M059J (cell line): ENCODE measurements at places on chromosomes 6 and 20.

DNA sequence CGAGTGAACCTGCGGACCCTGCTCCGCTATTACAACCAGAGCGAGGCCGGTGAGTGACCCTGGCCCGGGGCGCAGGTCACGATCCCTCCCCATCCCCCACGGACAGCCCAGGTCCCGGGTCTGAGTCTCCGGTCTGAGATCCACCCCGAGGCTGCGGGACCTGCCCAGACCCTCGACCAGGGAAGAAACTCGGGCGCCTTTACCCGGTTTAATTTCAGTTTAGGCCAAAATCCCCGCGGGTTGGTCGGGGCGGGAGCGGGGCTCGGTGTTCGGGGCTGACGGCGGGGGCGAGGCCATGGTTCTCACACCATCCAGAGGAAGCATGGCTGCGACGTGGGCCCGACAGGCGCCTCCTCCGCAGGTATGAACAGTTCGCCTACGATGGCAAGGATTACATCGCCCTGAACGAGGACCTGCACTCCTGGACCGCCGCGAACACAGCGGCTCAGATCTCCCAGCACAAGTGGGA is 46.9 kb upstream of the TRIM26 start:
- DNase-seq: no peak

DNA sequence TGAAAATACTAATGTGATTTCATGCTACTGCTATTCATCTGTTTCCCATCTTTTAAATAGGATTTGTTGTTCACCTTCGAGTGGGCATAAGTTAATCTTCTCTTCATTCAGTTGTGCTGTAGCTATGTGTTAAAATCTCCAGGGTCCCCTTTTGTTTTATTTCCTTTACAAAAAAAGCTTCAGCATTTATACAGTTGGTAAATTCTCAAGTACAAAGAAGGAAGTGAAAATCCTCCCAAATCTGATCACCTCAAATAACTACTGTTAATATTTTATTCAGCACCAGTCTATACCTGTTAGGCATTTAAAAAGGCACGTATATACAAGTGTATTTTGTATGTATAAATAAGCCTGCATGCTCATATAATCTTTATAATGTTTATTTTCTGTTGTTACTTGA is 251.2 kb downstream of the TMEM242 start:
- no peak for DNase-seq

GRCh38 chr20:49320460-49320859 is 42.6 kb upstream of the ZNFX1 start:
- peak; percentile 74 for DNase-seq

DNA sequence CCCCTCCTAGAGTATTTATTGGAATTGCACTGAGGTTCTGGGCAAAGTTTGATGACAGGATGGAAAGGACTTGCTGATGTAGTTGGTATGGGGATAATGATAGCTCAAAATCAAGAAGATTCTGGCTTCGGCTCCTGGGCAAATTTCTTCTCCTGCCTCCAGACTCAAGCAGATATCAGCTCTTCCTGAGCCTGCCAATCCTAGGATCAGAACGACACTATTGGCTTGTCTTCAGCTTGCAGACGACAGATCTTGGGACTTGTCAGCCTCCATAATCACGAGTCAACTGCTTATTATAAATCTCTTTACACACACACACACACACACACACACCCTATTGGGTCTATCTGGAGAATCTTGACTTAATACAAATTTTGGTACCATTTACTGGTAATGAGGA is 131.1 kb downstream of the PREX1 start:
- DNase-seq: no peak

DNA sequence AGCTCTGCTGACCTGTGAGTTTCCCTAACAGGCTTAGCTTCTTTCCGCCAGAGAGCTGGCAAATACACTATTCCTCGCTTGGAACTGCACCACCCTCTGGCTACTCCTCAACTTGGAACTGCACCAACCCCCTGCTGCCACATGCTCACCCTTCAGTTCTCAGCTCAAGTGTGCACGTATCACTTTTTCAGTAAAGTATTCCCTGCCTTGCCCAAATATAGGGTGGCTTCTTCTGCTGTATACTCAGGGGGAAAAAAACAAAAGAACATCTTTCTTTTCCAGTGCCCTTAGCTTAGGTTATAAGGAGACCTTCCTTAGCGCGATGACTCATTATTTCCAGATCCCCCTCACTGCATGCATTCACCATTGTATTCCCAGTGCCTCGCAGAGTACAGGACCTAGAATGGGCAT is 21.2 kb downstream of the GNAS-AS1 start:
- DNase-seq: peak; percentile 32

DNA sequence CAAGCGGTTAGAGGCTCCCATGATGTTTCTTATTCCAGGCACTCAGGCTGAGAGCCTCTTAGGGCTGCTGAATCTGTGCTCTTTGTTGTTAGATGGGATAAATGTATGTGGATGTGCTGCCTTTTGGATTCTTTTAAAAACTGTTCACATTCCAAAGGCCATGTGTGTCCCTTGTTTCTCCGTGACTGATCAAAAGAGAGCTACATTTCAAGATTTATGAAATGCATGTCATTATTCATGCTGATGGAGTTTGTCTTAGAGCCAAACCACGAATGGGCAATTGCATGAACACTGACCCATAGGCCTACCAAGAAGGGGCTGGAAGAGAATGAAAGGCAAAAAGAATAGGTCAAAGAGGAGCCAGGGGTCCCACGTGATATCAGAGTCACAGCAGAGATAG is 104.9 kb upstream of the TSHZ2 start:
- peak; percentile 45 for DNase-seq

- DNase-seq: no peak
Observed at GRCh38 chr20:40785346-40785745, 96.3 kb upstream of the MAFB start.

DNA sequence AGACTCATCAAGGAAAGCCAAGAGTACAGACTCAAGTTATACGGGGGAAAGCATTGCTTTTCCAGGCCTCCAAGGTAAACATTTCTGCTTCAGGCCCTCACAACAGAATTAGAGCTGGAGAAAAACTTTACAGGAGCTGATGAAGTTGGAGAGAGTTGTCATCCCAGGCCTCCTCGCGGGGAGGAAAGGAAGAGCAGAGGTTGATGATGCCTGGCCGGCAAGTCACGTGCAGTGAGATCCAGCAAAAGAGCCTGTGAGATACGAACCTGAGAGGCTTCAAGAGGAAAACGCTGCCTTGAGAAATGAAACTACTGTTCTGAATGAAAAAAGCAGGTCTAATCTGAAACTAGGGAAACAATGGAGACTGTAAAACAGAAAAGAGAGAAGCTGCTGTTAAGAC is 122.9 kb downstream of the FAM120B start:
- DNase-seq: peak; percentile 24

- peak; percentile 66 for DNase-seq
Observed at GRCh38 chr6:45422503-45423110, 44.9 kb upstream of the SUPT3H start.

- DNase-seq: no peak
Observed at GRCh38 chr20:9179867-9180266, 111.0 kb downstream of the PLCB4 start.

DNA sequence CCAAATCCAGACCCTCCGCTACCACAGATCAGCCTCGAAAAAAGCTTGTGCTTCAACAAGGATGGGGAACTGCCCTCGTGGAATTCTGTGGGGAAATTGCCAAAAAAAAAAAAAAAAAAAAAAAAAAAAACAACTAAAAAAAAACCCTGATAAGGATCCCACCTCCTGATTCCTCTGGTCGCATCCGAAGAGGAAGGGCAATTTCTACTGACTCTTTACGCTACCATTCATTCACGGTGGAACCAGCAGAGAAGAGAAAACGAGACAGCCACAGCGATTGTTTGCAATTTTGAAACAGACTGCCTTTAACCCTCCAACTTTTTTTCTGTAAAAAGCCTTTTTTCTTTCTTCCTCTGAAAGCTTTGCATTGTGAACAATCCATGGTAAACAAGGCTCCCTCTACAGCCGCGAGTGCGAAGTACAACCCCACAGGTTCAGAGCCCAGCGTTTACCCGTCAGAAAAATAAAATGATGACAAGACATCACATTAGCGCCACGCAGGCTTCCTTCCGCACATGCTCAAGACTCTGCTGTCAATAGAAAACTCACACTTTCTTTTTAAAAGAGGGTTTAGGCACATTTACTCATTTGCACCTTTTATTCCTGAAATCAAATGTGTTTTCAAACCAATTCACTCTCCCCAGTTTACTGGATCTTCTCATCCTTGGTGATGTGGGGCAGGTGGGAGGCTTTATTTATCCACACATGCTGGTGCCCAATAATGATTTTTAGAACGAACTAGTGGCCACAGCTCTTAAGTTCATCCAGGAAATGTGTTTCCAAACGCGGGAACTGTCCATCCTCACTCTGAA is 100.0 kb downstream of the NOL4L start:
- peak; percentile 86 for DNase-seq

GRCh38 chr6:40832691-40833090 is 206.3 kb downstream of the UNC5CL start:
- no peak for DNase-seq

GRCh38 chr6:142356201-142356883 is 54.5 kb downstream of the ADGRG6 start:
- DNase-seq: peak; percentile 39

GRCh38 chr20:20677186-20677585 is 35.3 kb downstream of the RALGAPA2 start:
- peak; percentile 38 for DNase-seq

- peak; percentile 64 for DNase-seq
Observed at GRCh38 chr6:131116755-131117360, 18.4 kb upstream of the AKAP7 start.

DNA sequence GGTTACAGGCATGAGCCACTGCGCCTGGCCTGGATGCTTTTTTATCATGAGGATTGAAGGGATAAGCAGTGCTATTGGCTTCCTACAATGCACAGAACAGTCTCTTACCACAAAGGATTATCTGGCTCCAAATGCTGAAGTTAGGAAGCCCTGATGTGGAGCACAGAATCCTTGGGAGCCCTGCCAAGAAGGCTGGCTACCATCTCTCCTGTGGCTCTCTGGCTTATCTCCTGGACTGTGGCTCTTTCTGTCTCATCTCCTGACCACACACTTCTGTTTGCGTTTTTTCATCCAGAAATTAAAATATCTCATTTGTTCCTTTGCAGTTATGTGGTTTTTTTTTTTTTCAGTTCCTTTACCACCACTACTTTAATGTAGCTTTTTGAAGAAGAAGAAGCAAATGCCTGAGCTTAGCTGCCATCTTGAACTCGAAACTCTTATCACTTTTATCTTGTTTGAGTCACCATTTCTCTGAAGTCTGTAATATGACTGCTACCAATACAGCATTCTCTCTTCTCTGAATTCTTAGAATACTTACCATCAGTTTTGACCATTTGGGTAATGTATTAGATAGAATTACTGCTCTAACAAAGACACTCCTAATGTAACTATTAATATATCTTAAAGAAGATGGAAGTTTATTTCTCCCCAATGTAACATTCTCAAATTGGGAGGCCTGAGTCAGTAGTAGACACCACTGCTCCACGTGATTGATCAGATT is 1044.7 kb downstream of the KIF16B start:
- peak; percentile 67 for DNase-seq

GRCh38 chr20:13149371-13150105 is 71.5 kb upstream of the ISM1 start:
- peak; percentile 65 for DNase-seq

- peak; percentile 45 for DNase-seq
Observed at GRCh38 chr6:30988209-30988825, 4.8 kb downstream of the MUC21 start.

- DNase-seq: no peak
Observed at GRCh38 chr6:79737172-79737571, 106.0 kb downstream of the SH3BGRL2 start.

DNA sequence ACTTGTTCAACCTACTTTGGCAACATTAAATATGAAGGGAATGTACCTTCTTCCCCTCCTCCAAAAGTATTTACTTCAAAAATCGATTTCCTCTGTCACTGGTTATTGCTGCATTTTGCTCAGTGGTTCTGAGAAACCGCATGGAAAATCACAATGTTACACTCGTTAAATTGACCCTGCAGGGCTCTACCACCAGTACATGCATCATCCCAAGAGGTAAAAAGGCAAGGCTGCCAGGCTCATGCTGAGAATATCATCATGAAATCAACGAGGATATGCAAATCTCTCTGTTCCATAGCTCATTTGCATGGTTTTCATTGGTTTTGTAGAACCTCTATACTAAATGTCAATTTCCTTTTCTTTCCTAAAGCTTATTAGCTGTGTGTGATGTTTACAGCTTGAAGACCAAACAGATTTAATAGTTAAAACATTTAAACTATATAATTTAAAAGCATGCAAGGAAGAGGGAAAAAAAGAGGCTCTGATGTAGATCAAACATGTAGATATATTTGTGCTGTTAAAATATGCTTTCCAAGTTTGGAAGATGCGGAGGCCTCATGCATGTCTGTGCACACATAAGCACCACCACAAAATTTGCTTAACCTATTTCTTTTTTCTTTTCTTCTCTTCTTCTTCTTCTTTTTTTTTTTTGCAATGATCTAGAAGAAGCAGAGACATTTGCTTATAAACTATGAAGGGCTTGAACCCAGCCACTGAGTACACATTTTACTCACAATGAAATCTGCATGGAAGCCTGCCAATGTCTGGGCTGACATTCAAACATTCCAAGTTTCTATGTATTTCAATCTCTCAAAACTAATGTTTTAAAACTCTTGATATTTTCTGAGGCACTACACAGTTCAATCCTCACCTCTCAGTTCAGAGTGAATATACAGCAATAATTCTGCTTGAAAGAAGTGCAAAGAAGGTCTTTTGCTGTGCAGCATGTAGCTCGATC is 194.0 kb downstream of the GMPR start:
- peak; percentile 26 for DNase-seq

DNA sequence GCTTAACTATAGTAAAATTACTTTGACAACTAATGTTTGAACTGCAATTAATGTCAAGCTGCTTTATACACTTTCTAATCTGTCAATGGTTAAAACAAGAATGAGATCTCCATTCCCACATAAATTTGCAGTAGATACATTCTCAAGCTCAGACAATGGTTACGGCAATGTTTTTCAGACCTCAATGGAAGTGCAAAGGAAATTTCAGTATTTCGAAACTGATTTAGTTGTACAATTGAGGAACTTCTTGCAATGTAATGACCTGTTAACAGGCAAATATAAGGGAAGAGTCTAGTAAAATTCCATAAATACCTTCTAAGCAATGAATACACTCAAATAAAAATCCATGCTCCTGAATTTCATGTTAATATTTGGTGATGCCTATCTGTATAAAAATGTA is 94.7 kb downstream of the ADTRP start:
- DNase-seq: no peak

DNA sequence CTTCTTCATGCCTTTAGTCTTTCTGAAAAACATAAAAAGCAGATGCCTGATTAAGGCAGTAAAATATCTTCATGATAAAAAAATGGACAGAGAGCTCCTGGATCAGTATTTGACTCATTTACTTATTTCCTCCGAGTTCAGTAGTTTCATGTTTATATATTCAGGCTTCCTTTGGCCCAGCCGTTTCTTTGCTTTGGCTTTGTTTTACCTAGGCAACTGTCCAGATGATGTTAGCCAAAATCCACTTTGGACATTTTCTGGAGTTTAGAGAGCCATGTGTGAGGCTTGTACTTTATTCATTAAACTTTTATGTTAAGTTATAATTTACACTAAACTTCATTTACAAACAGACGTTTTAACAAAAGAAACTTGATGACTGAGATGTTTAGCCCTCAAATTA is 307.1 kb upstream of the RSPO3 start:
- DNase-seq: peak; percentile 56

- DNase-seq: peak; percentile 60
Observed at GRCh38 chr6:80489911-80490635, 383.6 kb downstream of the BCKDHB start.

GRCh38 chr6:110340392-110340965 is 17.7 kb downstream of the METTL24 start:
- DNase-seq: no peak

- peak; percentile 96 for DNase-seq
Observed at GRCh38 chr6:73121421-73121993, 103.8 kb downstream of the KHDC1L start.
